ENCODE measurements at places on chromosomes 16 and 17. TPM values are rescaled to one million over a fixed set of nuclear protein-coding genes. Genes with fewer than 3 reads are reported as not detected.
A peak's percentile ranks its signal among the peaks of the same experiment; 100 is the strongest.

Gene SMPD3
- polyA plus RNA-seq, result 0.01 TPM

Gene SLX1A
- polyA plus RNA-seq, result 3.9 TPM

Gene STAC2
- 0.01 TPM for polyA plus RNA-seq

Gene SLC47A2
- polyA plus RNA-seq, result not detected

Gene RTN4RL1
- 0.39 TPM for polyA plus RNA-seq

GRCh38 chr17:60652454-60653247 is 25.0 kb upstream of the BCAS3 start:
- peaks cover 2% of the 10 kb centered on the region for H3K36me3 ChIP-seq
- no peaks in the 10 kb centered on the region for H3K27me3 ChIP-seq
- H3K4me1 ChIP-seq, result no peaks in the 10 kb centered on the region
- H3K4me3 ChIP-seq, result no peak overlapping the region

GRCh38 chr17:1914661-1915083 is 84.9 kb downstream of the RPA1 start:
- H3K4me3 ChIP-seq, result no peak overlapping the region
- no peaks in the 10 kb centered on the region for H3K36me3 ChIP-seq
- H3K27me3 ChIP-seq, result peaks cover 6% of the 10 kb centered on the region
- H3K4me1 ChIP-seq, result no peaks in the 10 kb centered on the region
- DNase-seq, result no peak

DNA sequence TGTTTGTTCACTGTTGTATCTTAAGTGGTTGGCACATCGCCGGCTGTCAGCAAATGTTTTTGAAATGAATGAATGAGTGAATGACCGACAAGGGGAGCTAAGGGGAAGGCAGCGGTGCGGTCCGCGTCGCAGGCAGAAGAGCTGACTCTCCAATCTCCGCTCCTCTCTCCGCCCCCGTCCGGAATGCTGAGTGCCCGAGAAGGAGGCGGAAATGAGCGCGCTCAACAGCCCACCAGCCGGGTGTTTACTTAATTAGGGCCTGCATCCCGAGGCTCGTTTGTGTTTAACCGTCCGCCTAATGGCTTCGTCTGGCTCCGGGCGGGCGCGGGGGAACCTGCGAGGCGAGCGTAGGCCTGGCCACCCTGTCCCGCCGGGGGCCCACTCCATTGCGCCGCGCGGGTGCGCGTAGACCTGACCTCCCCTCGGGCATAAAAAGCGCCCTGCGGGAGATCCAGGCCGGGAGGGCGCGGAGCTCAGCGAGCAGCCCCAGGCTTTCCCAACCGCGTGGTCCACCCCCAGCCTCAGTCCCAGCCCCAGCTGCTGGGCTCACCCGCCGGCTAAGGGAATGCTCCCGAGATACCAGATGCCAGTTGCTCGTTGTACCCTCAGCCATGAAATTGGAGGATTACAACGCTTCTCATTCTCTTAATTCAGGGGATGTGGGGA is 2.5 kb upstream of the CDH3 start:
- H3K4me3 ChIP-seq, result no peak overlapping the region
- no peak for DNase-seq
- no peaks in the 10 kb centered on the region for H3K4me1 ChIP-seq
- H3K27me3 ChIP-seq, result peaks cover 25% of the 10 kb centered on the region
- H3K27ac ChIP-seq, result no peak overlapping the region
- no peaks in the 10 kb centered on the region for H3K36me3 ChIP-seq

GRCh38 chr17:3534881-3535252 is 22.7 kb downstream of the TRPV3 start:
- H3K27ac ChIP-seq, result no peak overlapping the region
- DNase-seq, result peak; percentile 50
- no peaks in the 10 kb centered on the region for H3K4me1 ChIP-seq
- H3K27me3 ChIP-seq, result no peaks in the 10 kb centered on the region

DNA sequence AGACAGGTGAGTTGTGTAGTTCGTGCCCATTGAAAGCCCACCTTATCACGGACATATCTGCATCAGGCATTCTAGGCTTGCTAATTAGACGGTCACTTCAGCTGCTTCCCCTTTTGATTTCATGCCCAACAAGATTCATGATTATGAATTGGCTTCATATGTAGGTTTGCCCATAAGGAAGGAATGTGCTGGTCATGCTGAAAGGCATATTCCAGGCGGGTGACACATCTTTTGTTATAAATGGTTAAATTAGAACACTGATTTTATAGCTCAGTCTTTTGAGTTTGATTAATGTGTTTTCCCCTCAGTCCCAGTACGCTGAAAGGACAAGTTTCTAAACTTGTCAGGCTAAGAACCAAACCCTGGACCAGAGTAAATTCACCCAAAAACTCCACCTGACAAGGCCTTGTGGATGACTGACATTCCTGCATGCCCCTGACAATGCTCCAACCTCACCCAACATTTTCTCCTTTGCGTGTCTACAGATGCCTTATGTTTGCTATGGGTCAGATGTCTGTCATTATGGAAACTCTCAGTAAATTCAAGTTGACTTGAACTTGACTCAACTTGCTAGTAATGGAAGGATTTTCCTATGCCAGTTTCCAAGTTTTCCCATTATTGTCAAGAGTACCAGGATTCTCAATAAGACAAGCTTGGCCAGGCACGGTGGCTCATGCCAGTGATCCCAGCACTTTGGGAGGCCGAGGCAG is 421.9 kb downstream of the PMP22 start:
- no peaks in the 10 kb centered on the region for H3K27me3 ChIP-seq
- H3K4me1 ChIP-seq, result peaks cover 4% of the 10 kb centered on the region
- DNase-seq, result no peak
- H3K4me3 ChIP-seq, result no peak overlapping the region
- no peaks in the 10 kb centered on the region for H3K36me3 ChIP-seq

DNA sequence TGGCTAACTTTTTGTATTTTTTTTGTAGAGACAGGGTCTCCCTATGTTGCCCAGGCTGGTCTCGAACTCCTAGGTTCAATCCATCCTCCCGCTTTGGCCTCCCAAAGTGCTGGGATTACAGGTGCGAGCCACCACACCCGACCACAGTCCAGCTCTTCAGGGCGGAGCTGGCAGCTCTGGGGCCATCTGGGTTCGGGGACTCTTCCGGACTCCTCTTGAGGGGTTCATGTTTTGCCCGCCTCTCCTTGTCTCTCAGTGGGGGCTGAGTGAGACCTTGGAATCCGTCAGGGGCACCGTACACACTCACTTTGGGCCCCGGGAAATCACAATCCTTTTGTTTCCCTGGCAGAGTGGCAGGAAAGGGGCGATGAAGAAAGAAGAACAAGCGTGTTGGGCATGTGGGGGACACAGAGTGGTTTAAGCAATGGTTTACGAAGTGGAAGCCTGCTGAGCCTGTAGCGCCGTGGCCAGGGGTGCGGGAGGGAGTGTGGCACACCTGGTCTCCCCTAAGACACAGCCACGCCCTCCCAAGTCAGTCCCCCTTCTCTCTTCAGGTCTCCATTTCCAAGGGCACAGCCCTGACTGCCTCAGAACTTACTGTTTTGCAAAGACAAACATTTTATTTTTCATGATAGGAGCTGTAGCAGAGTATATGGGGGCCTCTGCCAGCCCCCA is 26.1 kb downstream of the TNS4 start:
- no peak overlapping the region for H3K27ac ChIP-seq
- H3K4me3 ChIP-seq, result no peak overlapping the region
- no peak for DNase-seq
- no peaks in the 10 kb centered on the region for H3K27me3 ChIP-seq

GRCh38 chr16:20870122-20870820 is 29.9 kb downstream of the DCUN1D3 start:
- no peaks in the 10 kb centered on the region for H3K36me3 ChIP-seq
- H3K27ac ChIP-seq, result no peak overlapping the region
- H3K4me1 ChIP-seq, result peaks cover 35% of the 10 kb centered on the region

- H3K4me1 ChIP-seq, result peaks cover 7% of the 10 kb centered on the region
- H3K4me3 ChIP-seq, result peak overlapping the region; percentile 81
- H3K36me3 ChIP-seq, result peaks cover 4% of the 10 kb centered on the region
- H3K27ac ChIP-seq, result peak overlapping the region; percentile 56
These were observed 1.1 kb downstream of the KPNB1 start for GRCh38 chr17:47650525-47651522.

DNA sequence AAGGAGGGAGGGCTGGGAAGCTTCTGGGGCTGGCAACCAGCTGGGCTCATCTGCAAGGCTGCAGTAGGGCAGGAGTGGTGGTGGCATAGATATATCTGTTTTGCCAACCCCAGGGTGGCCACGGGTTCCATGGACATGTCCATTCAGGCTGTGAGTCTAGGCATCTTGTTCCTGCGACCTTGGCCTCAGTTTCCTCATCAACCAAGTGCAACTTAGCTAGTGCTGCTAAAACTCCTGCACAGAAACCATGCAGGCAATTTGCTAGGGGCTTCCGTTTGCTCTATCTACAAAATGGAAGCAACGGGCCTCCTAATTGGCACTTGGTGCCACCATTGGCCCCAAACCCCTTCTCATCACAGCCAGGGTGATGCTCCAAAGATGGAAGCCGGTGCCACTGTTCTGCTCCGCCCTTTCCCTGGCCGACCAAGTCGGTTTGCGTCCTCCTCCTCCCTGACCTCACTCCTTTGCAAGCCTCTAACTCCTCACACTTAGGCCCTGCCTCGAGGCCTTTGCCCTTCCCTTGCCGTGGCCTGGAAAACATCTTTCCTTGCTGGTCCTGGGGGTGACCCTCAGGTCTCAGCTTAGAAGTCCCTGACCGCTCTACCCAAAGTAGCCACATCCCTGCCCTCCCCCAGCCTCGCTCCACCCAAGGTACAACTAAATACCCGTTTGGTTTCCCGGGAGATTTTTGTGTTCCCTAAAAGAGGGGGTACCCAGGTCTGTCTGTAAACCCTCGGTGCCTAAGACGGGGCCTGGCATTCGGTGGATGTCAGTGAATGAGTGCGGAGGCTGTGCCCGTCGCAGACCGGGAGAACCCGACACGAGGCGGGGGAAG is 1.2 kb downstream of the SREBF1 start:
- H3K36me3 ChIP-seq, result peaks cover 1% of the 10 kb centered on the region
- peak overlapping the region; percentile 76 for H3K4me3 ChIP-seq
- no peak for DNase-seq
- H3K27me3 ChIP-seq, result no peaks in the 10 kb centered on the region

DNA sequence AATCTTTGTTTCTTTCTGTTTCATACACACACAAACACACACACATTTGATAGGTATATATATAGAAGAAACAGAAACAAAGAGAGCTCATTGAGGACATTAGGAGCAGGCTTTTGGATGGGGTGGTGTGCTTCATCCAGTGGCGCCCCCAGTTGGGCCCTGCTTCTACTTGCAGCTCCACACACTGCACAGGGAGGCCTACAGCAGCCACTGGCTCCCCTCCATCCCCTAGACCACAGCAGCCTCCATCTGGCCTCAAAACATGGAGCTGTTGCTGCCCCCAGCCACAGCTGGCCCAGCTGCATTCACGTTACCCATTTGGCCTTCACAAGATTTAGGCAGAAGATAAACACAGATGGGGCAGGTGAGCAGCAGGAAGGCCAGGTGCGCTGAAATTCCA is 33.1 kb upstream of the NF1 start:
- H3K36me3 ChIP-seq, result no peaks in the 10 kb centered on the region
- H3K4me1 ChIP-seq, result no peaks in the 10 kb centered on the region
- no peak overlapping the region for H3K27ac ChIP-seq
- no peak for DNase-seq
- no peak overlapping the region for H3K4me3 ChIP-seq

DNA sequence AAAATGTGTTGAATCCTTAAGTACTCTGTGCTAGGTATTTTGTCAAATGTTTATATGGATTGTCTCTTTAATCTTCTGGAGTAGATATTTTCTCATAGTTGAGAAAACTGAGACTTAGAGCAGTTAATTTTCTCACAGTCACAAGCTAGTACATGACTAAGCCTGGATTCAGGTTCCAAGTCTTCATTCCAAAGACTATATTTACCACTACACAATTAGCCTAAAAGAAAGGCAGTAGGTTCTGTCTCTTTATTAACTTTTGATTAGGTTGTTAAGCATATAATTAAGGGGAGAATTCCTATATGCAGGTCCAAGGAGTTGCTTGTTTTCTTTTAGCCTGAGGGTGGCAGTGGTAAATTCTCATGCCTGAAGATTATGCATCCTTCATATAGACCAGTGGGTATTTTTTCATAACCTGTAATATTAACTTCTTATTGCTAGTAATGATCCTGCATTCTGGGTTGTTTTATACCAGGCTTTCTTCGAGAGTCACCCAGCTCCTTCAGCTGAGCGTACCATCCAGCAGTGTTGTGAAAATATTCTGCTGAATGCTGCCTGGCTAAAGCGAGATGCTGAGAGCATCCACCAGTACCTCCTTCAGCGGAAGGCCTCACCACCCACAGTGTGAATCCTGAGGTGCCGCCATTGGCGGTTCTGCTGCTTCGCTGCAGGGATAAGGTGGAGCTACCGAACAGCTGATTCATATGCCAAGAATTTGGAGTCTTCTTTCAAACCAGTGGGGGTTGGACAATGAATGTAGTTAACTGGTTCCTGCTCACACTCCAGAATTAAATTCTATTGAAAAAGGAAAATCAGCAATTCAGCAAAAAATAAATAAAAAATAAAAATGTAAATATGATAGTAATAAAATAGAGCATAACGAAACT is 28.2 kb upstream of the KPNB1 start:
- H3K4me3 ChIP-seq, result no peak overlapping the region
- peaks cover 7% of the 10 kb centered on the region for H3K4me1 ChIP-seq
- H3K36me3 ChIP-seq, result peaks cover 7% of the 10 kb centered on the region
- peak; percentile 80 for DNase-seq

DNA sequence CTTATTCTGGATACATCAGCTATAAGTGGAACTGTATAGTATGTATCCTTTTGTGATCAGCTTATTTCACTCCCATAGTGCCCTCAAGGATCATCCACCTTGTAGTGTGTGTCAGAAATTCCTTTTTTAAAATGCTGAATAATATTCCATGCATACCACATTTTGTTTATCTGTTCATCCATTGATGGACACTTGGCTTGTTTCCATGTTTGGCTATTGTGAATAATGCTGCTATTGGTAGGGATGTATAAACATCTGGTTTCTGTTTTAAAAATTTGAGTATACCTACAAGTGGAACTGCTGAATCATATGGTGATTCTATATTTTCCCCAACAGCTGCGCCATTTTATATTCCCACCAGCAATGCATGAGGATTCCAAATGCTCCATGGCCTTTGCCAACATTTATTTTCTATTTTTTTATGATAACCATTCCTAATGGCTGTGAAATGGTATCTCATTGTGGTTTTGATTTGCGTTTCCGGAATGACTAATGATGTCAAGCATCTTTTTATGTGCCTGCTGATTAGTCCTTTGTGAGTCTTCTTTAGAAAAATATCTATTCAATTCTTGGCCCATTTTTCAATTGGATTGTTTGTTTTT is 11.6 kb downstream of the RCVRN start:
- no peak overlapping the region for H3K27ac ChIP-seq
- no peak for DNase-seq
- H3K4me1 ChIP-seq, result no peaks in the 10 kb centered on the region

- peak overlapping the region; percentile 84 for H3K27ac ChIP-seq
- peaks cover 46% of the 10 kb centered on the region for H3K4me1 ChIP-seq
- H3K27me3 ChIP-seq, result no peaks in the 10 kb centered on the region
- H3K36me3 ChIP-seq, result no peaks in the 10 kb centered on the region
- no peak for DNase-seq
- H3K4me3 ChIP-seq, result peak overlapping the region; percentile 96
These were observed 979 bp downstream of the MAP3K14 start for GRCh38 chr17:45315648-45316433.

- no peaks in the 10 kb centered on the region for H3K27me3 ChIP-seq
- no peaks in the 10 kb centered on the region for H3K4me1 ChIP-seq
- no peak for DNase-seq
- no peaks in the 10 kb centered on the region for H3K36me3 ChIP-seq
- H3K4me3 ChIP-seq, result no peak overlapping the region
- H3K27ac ChIP-seq, result no peak overlapping the region
These were observed 177.2 kb upstream of the CHMP6 start for GRCh38 chr17:80814491-80814890.

- H3K27ac ChIP-seq, result no peak overlapping the region
- DNase-seq, result no peak
- H3K4me1 ChIP-seq, result peaks cover 13% of the 10 kb centered on the region
These were observed 6.6 kb downstream of the LUC7L3 start for GRCh38 chr17:50725769-50726655.
